Activated T-helper 9 cell treated with anti-CD3 and anti-CD28 coated beads, Interleukin-2, amount 50 U/mL, for 16 hours (primary cell): ENCODE measurements at places on chromosomes 2 and 18.

GRCh38 chr2:154698296-154698720 is at the start of gene KCNJ3:
Gene KCNJ3 (plus strand): TSS chr2:154698695. CDS start chr2:154698776, 81 bp downstream.
- no peak for DNase-seq

- no peak for DNase-seq
Measured at GRCh38 chr18:58847383-58848071, 17.1 kb upstream of the ZNF532 start.

- DNase-seq = no peak
Measured at GRCh38 chr18:79712206-79712857, 32.7 kb downstream of the CTDP1 start.

DNA sequence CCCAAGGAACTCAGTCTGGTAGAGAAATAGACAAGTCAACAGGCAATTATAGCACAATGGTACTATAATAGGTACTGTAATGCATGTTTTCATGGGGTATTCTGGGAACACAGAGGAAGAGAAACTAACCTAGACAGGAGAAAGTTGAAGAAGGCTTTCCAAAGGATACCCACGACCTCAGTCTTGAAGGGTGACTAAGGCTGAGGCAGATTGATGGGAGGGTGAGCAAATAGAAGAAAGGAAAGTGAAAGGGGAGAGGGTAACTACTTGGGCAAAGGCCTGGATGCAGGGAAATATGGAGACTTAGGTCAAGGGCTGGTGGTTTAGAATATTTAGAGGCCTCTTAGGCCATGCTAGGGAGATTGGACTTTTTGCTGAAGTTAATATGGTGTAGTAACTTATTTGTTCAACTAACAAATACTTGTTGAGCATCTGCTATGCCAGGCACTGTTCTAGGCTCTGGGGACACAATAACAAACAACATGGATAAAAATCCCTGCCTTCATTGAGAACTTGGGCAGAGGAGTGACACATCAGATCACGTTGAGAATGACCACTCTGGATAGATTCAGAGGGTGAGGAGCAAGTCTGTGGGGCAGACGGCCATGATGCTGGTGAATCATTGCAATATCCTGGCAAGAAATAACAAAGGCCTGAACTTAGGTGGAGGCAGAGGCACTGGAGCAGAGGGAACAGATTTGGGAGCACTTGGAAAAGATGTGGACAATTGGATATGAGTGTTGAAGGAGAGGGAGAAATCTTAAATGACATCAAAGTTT is 56.4 kb downstream of the PLB1 start:
- DNase-seq = no peak

- no peak for DNase-seq
Measured at GRCh38 chr2:7053650-7054265, 136.5 kb downstream of the RNF144A start.

GRCh38 chr2:207782238-207783030 is 12.7 kb upstream of the FZD5 start:
- no peak for DNase-seq

- no peak for DNase-seq
Measured at GRCh38 chr2:70828914-70829824, 6.4 kb downstream of the CD207 start.

GRCh38 chr2:154709215-154709614 is 10.7 kb downstream of the KCNJ3 start:
- no peak for DNase-seq

DNA sequence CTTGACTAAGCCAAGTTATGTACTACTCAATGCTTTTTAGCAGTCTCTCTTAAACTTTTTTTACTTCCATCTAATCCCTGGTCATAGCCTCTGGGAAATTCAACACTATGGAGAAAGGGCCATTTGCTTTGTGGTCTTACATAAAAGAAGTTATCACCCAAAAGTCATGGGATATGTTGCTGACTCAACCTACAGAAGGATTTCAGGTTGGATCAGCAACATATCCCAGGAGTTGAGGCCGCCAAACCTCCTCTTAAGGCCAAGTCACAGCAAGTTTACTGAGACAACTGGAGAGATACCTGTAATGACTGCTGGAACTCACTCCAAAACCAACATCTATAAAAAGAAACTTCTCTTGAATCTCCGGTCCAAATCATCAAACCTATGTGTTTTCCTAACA is 141.1 kb downstream of the IRS1 start:
- no peak for DNase-seq

DNA sequence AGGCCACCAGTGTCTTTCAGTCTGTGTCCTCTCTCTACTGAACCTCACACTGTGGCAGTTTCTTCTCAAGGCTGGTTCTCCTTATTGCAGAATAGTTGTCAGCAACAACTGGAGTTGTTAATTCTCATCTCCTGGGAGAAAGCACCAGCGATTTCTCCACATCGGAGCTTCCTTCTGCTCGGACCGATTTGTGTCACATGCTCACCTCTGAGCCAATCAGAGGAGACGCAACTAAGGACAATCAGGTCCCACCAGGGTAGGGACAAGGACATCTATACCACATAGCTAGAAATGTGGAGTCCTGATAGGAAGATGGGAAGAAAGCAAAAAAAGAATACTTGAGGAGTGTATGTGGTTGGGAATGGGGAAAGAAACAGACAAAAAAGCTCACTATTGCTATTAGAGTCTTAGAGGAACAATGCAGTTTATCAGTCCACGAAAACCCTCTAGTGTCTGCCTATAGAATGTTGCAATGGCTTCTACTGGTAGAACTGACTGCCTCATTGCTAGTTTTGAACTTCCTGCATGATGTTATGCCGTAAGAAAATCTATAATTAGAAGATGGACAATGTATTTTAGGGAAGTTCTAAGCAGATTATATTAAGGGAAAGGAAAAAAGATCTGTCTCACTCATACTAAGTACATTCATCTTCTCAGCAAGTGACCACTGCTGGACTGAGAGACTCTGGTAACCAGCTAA is 169.7 kb downstream of the CDCA7 start:
- no peak for DNase-seq

DNA sequence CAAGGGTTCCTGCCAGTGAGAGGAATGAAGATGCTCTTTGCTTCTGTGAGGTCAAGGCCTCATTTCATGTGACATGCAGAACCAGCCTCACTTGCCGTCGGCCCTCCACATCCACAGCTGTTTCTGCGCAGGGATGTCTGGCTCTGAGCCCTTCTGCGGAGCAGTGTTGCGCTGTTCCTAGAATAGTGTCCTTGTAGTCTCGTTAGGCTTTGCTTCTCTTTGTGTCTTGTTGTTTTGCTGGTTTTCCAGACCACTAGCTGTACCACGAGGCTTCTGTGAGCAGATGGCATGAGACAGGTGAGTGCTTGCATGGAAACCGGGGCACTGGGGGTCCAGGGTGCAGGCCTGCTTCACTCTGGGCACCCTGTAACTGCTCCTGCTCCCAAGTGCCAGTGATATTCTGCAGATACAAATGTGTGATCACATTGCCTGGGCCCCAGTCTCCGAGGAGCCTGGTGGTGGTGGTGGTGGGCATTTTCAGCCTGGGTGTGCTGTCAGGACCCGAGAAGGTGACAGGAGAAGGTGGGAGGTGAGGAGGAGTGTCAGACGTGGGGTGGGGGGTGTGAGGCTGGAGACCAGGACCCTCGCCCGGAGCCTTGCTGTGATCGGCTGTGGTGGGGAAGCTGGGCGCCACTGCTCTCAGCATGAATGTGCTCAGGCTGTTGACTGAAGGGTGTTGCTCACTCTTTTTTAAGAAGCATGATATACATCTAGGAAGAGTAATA is 34.3 kb downstream of the LDLRAD4 start:
- no peak for DNase-seq

DNA sequence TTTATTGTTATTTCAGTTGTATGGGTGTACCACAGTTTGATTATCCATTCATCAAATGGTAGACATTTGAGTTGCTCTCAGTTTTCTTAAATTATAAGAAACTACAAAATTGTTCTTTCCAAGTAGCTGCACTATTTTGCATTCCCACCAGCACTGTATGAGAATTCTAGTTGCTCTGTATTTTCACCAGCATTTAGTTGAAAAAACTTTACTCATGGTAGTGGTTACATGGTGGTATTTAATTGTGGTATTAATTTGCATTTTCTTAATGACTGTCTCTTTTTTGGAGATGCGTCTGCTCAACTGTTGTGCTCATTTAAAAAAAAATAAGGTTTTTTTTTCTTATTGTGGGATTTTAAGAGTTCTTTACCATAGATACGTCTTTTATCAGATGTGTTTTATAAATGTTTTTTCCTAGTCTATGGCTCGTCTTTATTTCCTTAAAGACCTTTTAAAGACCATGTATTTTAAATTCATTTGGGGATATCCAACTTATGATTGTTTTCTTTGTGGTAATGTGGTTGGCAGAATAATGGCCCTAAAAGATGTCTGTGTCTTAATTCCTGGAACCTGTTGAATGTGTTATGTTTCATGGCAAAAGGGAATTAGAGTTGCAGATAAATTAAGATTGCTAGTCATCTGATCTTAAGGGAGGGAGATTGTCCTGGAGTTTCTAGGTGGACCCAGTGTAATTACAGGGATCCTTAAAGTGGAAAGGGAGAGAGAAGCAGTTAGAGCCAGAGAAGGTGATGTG is 37.4 kb downstream of the UBE2F start:
- DNase-seq = no peak

GRCh38 chr18:62189208-62189607 is 2.2 kb downstream of the RELCH start:
- no peak for DNase-seq

DNA sequence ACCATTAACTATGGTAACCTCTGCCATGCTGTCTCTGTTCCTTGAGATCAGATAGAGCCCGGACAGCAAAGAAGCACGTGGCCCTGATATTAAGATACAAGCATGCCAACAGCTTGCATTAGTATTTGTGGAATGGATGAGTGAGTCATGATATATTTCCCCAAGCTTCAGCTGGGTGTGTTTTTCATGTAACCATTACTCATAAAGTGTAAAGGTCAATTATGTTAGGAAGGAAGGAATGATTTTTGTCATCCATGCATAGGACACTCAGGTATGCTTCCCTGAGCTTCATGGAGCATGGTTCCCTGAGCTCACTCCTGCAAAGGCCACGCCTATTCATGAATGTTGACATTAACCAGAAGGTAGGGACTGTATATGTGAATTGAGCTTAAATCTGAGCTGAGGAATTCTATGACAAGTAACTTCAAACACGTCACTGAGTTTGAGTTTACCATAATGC is 74.6 kb downstream of the ARL4C start:
- no peak for DNase-seq

- no peak for DNase-seq
Measured at GRCh38 chr2:158046121-158046880, 55.4 kb upstream of the UPP2 start.

DNA sequence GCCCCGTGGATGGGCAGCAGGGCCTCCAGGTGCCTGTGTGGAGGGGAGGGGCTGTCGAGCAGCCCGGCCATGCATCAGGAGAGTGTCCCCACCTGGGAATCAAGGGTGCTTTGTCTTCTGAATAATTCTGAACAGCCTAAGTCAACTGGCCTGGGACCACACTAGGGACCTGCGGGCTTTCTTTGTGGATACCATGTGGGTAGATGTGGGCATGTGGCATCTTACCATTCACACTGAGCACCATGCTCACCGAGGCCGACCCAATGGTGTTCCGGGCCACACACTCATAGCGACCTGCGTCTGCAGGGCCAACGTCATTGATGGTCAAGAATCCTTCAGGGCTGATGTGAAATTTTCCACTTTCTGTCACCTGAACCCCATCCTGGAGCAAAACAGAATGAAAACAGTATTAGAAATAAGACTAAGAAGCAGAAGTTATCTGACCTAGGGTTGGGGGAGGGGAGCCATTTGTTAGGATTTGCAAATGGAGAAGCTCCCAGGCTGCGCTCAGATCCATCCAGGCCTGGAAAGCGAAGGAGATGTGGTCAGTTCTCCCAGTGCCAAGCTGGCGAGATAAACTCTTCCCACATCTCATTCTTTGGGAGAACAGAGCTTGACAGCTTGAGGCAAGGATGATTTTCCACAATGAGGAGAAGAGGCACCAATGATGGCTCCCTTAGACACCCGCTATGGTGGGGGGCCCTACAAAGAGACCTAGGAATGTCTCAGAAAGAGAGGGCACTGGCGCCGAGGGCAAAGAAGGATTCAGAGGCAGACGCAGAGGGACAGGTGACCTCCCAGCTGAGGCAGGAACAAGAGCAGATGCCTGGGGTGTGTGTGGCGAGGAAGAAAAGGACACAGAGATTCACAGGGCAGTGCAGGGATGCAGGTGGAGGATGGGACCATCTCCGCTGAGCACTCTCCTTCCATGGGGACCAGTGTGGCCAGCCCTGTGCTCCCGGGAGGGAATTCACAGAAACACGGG is 83.4 kb downstream of the PXDN start:
- DNase-seq = no peak

DNA sequence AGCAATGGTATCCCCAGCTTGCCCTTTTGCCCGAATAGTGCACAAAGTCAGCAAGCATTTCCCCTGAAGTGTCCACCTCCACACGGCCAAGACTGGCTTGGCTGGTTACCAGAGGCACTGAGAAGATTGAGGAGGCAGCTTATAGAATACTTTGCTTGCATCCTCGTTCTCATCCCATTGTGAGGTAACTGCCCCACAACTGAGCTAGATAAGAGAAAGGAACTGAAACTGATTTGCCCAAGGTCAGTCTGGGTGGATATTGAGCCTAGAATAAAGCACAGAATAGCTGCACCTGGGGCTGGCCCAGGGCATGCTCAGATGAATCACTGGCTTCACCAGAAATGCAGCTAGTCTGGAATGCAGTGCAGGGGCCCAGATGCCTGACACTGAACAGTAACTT is 32.7 kb upstream of the MAP4K3 start:
- no peak for DNase-seq

DNA sequence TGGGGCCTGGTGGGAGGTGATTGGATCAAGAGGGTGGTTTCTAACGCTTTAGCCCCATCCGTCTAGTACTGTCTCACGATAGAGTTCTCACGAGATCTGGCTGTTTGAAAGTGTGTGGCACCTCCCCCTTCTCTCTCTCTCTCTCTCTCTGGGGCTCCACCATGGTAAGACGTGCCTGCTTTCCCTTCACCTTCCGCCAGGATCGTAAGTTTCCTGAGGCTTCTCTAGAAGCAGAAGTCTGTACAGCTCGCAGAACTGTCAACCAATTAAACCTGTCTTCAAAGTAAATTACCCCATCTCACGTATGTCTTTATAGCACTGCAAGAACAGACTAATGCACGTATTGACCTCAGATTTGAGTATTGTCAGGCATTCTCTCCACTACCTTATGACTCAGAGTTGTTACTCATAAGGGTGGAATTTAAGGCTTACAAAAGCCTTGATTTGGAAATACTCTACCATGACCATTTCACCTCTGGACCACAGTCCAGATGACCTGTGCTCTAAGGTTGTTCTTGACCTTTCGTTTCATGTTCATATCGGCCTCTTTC is 99.5 kb upstream of the AGAP1 start:
- DNase-seq = no peak

- DNase-seq = no peak
Measured at GRCh38 chr2:224990710-224991109, 51.6 kb downstream of the DOCK10 start.

- DNase-seq = no peak
Measured at GRCh38 chr2:66692521-66693054, 257.7 kb downstream of the MEIS1 start.
